ENCODE measurements at places on chromosomes 7 and 10. TPM values are rescaled to one million over a fixed set of nuclear protein-coding genes. Genes with fewer than 3 reads are reported as not detected.

The ELN gene
- total RNA-seq, result 274 TPM

DNA sequence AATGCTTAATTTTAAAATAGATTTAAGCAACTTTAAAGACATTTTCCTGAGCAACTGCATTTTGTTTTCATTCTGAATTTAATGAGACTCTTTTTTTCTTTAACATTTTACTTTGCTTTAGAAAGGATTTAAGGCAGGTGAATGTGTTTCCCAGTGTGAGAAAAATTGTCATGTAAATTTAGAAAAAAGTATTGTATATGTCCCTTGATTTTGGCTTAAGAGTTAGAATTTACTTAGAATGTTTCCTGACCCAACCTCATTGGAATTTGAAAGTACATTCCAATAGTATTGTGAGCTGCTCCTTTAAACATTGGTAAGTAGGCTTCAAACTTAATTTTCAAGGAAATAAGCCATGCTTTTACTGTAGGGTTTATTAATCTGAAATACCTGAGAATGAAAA, 110.2 kb downstream of the PTEN start:
- no peak for DNase-seq
- H3K4me3 ChIP-seq, result no peak overlapping the region
- H3K27me3 ChIP-seq, result no peaks in the 10 kb centered on the region
- H3K4me1 ChIP-seq, result no peaks in the 10 kb centered on the region
- H3K36me3 ChIP-seq, result no peaks in the 10 kb centered on the region

The SPDYE8 gene
- 0.11 TPM for total RNA-seq

- H3K4me1 ChIP-seq, result peaks cover 9% of the 10 kb centered on the region
- H3K27ac ChIP-seq, result no peak overlapping the region
- DNase-seq, result no peak
- no peaks in the 10 kb centered on the region for H3K36me3 ChIP-seq
- H3K27me3 ChIP-seq, result no peaks in the 10 kb centered on the region
Observed at GRCh38 chr7:129375141-129375938, 58.9 kb upstream of the STRIP2 start.

The AGAP9 gene
- 4.4 TPM for total RNA-seq

The CRHR2 gene
- 0.20 TPM for total RNA-seq

DNA sequence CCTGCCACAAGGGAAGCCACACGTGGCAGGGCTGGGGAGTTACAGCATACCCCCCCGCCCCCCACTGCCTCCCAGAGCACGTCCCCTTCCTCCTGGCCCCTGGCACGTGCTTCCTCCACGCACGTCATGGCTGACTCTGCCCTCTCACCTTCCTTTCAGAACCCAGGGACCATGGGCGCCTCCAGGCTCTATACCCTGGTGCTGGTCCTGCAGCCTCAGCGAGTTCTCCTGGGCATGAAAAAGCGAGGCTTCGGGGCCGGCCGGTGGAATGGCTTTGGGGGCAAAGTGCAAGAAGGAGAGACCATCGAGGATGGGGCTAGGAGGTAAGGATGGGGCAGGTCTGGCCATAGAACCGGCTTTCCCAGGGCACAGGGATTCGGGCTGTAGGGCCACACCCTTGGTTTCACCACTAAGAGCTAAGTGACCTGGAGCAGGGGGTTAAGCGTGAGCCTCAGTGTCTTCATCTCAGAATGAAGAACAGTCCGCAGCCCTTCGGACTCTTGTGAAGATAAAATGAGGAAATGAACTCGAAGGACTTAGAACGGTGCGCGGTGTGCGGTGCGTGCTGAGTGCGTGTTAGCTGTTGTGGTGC, 2.5 kb downstream of the NUDT1 start:
- H3K27me3 ChIP-seq, result no peaks in the 10 kb centered on the region
- no peaks in the 10 kb centered on the region for H3K4me1 ChIP-seq
- peaks cover 1% of the 10 kb centered on the region for H3K36me3 ChIP-seq
- DNase-seq, result no peak
- no peak overlapping the region for H3K27ac ChIP-seq

GRCh38 chr10:100866575-100867098, 46.1 kb upstream of the SLF2 start:
- no peak for DNase-seq
- no peak overlapping the region for H3K4me3 ChIP-seq
- H3K27me3 ChIP-seq, result no peaks in the 10 kb centered on the region
- H3K27ac ChIP-seq, result no peak overlapping the region
- H3K4me1 ChIP-seq, result no peaks in the 10 kb centered on the region

The NRCAM gene
- total RNA-seq, result 15.5 TPM

DNA sequence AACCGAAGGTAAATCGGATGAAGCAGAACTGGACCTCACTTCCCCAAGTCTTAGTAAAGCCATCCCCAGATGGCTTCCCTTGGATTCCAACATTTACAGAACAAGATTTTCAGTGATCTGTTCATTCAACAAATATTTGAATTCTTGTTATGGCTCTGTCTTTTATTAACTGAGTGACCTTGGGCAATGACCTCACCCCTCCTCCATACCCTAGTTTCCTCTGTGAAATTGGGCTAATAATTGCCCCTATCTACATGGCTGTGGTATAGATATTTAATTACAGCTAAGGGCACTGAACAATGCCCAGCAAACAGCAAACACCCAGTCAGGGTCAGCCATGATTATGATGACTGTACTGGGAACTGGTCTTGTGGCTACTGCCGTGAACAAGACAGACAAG, 19.1 kb downstream of the TECTB start:
- H3K27ac ChIP-seq, result no peak overlapping the region
- no peaks in the 10 kb centered on the region for H3K36me3 ChIP-seq
- H3K4me1 ChIP-seq, result no peaks in the 10 kb centered on the region
- DNase-seq, result no peak
- no peak overlapping the region for H3K4me3 ChIP-seq

GRCh38 chr7:140062118-140062527, 628 bp downstream of the PARP12 start:
- peaks cover 4% of the 10 kb centered on the region for H3K36me3 ChIP-seq
- peaks cover 10% of the 10 kb centered on the region for H3K4me1 ChIP-seq
- no peaks in the 10 kb centered on the region for H3K27me3 ChIP-seq
- peak overlapping the region; percentile 81 for H3K27ac ChIP-seq
- no peak for DNase-seq

The DPYSL4 gene
- total RNA-seq, result 1.5 TPM

DNA sequence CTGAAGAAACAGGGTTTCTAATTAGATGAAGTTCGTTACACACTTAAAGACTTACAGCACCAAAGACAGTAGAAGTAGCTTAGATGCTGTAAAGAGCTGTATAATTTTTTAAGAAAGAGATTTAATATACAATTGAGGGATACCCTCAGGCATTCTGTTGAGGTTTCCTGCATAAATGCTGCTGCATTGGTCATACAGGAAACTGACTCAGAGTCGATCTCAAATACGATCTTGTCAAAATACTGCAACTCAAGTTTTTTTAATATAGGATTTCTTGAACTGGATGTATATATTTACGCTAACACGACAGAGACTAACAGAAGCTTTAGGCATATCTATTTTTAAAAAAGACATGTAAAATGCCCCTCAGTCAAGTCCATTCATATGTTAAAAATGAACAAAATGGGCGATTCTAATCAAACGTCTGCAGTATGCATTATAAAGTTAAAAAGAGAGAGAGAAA, 2.4 kb upstream of the ARID5B start:
- H3K36me3 ChIP-seq, result no peaks in the 10 kb centered on the region
- peaks cover 27% of the 10 kb centered on the region for H3K4me1 ChIP-seq
- H3K27me3 ChIP-seq, result no peaks in the 10 kb centered on the region
- no peak overlapping the region for H3K27ac ChIP-seq
- H3K4me3 ChIP-seq, result no peak overlapping the region
- no peak for DNase-seq

GRCh38 chr10:84191106-84191505, 3.2 kb upstream of the CDHR1 start:
- DNase-seq, result no peak
- no peaks in the 10 kb centered on the region for H3K4me1 ChIP-seq
- no peaks in the 10 kb centered on the region for H3K27me3 ChIP-seq
- H3K27ac ChIP-seq, result no peak overlapping the region
- no peaks in the 10 kb centered on the region for H3K36me3 ChIP-seq
- no peak overlapping the region for H3K4me3 ChIP-seq

The CPVL gene
- 16.6 TPM for total RNA-seq

DNA sequence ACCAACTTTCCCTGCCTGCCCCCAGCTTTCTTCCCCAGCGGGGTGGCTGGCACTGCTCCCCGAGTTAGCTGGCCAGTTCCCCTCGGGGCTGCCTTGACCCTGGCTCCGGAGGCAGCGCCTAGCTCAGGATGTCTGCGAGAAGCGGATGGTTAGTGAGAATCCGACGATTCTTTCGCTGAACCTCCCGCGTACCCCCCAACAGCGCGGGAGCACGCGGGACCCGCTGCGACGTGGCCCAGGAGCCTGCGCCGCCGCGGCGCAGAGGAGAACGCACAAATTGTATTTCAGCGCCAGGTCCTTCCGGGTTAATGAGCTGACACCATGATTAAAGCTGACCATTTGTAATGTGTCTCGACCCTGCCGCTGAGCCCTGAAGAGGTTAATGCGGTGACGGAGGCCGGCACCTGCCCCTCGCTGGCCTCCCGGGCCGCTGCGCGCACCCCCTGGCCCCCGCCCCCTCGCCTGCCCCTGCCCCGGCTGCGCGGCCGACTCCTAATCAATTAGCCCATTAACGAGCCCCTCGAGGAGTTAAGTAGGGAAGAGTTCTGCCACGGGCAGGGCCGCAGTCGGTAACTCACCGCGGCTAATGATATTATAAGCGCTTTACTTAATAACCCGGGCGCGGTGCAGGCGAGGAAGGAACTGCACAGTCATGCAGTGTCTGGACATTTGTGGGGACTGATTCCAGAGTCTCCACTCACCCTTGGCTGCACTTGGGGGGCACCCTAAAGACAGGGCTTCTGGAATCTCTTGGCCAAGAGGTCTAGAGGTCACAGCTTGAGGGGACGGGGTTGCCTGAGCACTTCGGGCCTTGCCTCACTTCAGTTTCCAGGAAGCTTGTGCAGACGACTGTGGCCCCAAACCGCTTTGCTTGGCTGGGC, 1.7 kb upstream of the HMX2 start:
- H3K4me3 ChIP-seq, result no peak overlapping the region
- DNase-seq, result no peak
- H3K4me1 ChIP-seq, result peaks cover 31% of the 10 kb centered on the region
- peaks cover 94% of the 10 kb centered on the region for H3K27me3 ChIP-seq

- no peak overlapping the region for H3K27ac ChIP-seq
- H3K4me1 ChIP-seq, result peaks cover 4% of the 10 kb centered on the region
- no peaks in the 10 kb centered on the region for H3K27me3 ChIP-seq
- H3K36me3 ChIP-seq, result no peaks in the 10 kb centered on the region
Observed at GRCh38 chr10:5613481-5614154, 52.8 kb downstream of the ASB13 start.

DNA sequence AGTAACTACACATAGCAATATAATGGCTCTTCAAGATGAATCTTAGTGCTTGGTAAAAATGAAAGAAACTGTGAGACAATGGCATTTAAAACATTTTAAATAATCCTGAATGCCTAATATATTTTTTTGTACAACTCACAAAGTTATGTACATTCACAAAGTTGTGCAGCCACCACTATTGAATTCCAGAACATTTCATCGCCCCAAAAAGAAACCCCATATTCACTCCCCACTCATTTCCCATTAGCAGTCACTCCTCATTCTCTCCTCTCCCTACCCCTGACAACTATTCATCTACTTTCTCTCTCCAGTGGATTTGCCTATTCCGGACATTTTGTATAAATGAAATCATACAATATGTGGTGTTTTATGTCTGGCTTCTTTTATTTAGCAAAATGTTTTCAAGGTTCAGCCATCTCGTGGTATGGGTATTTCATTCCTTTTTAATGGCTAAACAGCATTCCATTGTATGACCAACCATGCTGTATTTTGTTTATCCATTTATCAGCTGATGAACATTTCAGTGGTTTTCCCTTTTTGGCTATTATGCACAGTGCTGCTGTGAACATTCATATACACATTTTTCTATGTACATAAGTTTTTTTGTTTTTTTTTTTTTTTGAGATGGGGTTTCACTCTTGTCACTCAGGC, 34.7 kb downstream of the ENTPD7 start:
- peaks cover 19% of the 10 kb centered on the region for H3K36me3 ChIP-seq
- no peak for DNase-seq
- no peak overlapping the region for H3K4me3 ChIP-seq
- H3K27me3 ChIP-seq, result no peaks in the 10 kb centered on the region
- H3K4me1 ChIP-seq, result no peaks in the 10 kb centered on the region

DNA sequence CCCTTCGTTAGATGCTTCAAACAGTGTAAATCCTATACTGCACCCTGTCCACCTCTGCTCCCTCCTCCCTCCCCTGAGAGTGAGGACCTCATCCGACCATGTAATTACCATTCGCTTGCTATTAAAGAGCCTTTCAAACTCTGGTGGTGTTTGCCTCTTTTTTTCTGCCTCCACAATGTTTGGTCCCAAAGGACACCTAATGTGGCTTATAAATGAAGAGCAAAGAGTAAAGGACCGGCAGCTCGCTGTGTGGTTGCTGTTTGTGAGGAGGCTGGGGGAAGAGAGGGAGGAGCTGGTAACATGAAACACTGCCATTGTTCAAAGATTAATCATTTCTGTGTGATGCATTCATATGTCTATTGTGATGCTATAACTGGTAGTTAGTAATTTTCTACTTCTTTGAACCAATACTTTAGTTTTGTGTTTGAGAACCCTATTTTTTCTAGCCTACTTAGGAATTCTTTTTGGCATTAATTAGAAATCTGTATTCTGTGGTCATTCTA, 27.9 kb downstream of the MTURN start:
- H3K27ac ChIP-seq, result no peak overlapping the region
- H3K27me3 ChIP-seq, result no peaks in the 10 kb centered on the region
- H3K36me3 ChIP-seq, result no peaks in the 10 kb centered on the region
- no peak overlapping the region for H3K4me3 ChIP-seq
- peaks cover 21% of the 10 kb centered on the region for H3K4me1 ChIP-seq
- DNase-seq, result no peak

DNA sequence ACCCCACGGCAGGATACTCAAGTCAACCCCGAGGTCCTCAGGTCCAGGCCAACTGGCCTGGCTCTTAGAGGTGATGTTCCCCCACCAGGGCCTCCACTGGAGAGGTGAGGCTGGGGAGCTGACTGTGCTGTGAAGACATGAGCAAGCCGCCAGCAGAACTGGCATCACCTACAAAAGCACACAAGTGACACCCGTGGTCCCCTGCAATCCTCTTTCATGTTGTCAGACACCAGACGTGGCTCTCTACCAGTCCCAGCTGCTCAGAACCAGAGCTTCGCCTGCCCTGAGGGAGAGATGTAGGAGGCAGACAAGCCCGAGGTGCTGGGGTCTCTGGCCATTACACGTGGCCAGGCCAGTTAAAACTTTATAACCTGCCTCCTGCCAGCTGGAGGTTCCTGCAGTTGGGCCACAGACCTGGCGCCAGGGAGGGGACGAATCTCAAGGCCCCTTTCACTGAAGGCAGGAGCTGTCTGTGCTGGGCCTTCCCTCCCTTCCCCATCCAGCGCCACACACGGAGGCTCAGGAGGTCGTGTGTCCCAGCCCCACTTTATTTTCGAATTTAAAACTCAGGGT, 2.2 kb downstream of the COMTD1 start:
- no peak overlapping the region for H3K4me3 ChIP-seq
- H3K27me3 ChIP-seq, result no peaks in the 10 kb centered on the region
- peaks cover 12% of the 10 kb centered on the region for H3K36me3 ChIP-seq
- peak; percentile 32 for DNase-seq

Measured in lung (tissue), 17 donors.